NCI-H460 (cell line): ENCODE measurements at places on chromosomes 2 and 18.

DNA sequence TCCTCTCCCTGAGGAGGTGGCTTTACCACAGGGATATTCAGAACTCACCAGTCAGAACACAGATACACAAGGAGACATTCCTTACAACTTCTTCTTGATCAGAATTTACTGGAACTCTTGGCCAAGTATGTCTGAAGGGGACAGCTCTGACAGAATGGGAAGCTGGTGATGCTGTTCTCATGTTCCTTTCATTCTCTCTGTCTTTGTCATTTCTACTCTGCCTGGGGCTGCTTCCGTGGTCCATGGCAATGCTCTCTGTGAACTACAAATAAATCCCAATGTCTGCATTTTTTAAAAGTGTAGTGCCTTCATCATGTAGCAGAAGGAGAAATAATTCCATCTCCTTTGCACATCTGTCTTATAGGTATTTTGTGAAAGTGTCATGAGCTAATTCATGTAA is 730.3 kb downstream of the CNTNAP5 start:
- no peak for DNase-seq

DNA sequence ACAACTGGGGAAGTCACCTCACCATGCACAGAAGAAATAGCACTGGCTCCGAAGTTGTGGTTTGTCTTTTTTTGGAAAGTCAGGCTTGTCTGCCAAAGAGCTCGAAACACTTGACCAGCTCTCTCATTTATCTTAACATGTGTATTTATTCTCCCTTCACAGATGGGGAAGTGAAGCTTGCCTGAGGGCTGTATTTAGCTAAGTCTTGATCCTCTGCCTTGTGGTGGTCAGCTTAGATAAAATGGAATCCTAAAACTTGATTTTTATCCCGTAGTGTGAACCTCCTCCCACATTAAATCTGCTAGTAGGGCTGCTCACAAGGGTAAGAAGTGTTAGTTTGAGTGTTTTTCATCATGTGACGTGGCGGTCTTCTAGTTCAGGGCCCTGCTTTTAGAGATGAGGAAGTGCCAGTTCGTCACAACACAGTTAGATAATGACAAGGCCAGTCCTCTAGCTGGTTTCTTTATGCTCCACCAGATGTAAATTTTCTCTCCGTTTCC is 89.7 kb downstream of the TMEM247 start:
- DNase-seq, result no peak

GRCh38 chr2:215659650-215660049 is 223.8 kb upstream of the FN1 start:
- no peak for DNase-seq

GRCh38 chr2:236558993-236559978 is 10.3 kb upstream of the ACKR3 start:
- DNase-seq, result no peak

DNA sequence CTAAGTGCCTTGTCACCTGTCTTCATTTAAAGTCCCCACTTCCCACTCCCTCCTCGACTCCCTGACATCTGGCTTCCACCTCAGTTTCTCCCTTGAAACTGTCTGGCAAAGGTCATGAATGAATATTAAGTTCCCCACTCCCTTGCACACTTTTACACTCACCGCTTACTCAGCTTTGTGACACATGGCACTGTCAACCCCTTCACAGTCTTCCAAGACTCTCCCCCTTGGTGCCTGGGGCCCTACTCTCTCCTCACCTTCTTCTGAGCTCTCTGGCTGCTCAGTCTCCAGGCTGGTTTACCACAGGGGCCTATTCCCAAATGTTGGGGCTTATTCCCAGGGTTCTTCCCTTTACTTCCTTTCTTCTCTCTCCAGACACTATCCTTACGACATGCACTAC is 17.9 kb upstream of the PTPN4 start:
- DNase-seq, result no peak

- no peak for DNase-seq
These were observed 10.3 kb downstream of the MYO7B start for GRCh38 chr2:127545796-127546195.

DNA sequence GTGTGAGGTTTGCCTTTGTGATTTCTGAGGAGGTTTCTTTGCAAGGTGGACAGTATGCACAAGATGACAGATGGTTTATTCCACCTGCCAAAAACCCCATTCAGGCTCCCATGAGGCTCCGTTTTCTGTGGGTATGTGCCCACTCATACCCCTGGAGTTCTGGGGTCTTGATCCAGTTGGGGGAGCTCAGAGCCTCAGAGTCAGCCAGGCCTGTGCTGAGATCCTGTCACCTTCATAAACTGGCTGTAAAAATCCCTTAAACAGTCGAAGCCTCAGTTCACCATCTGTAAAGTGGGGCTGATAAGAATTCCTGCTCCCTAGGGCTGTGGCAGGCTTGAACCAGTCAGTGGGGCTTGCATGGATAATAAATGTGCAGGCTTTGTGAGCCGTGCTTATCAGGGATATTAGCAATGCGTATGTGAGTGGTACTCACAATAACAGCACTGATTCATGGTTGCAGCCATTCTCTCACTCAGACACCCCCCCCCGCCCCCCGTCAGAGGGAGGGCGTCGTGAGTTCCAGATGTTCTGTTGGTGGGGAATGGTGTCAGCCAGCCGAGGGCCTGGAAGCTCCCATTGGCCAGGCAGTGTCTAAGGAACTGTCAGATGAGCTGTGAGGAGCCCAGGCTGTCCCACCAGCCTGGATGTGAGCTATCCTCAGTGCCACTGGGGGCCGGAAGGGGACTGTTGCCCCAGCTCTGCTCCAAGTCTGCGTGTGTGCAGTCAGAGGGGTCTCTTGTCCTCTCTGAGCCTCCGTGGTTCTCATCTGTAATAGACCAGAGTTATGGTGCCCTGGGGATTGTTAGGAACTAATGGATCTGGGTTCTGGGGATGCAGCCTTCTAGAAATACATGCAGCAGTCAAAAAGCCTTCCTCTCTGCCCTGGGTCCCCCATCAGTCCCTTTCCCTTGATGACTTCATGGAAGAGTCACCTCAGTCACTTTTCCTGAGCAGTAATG is 51.7 kb downstream of the KCNIP3 start:
- DNase-seq, result no peak

DNA sequence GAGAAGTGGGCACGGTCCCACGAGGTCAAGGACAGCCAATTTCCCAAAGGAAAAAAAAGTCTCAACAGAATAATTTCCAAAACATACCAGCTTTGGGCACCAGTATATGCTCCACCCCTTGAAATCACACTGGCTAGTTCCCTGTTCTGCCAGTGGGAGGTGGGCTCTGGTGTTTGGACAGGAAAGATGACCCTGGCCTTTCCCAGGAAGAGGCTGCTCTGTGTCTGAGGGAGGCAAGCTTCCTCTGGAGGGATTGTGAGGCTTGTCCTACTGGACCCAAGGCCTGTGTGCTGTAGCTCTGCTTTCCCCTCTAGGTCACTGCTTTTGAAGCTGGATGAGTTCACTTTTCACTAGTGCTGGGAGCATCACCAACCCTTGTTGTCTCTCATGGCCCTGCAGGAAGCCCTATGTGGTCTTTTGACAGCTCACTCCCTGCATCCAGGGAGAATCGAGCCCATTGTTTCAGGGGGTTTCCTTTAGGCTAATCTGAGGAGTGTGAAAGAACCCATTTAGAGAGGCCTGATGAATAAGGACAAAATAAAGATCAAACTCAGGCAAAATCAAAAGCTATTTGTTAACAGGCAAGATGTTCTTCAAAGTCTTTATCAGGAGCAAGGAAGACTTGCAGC is 36.3 kb downstream of the CXCR4 start:
- DNase-seq, result no peak

DNA sequence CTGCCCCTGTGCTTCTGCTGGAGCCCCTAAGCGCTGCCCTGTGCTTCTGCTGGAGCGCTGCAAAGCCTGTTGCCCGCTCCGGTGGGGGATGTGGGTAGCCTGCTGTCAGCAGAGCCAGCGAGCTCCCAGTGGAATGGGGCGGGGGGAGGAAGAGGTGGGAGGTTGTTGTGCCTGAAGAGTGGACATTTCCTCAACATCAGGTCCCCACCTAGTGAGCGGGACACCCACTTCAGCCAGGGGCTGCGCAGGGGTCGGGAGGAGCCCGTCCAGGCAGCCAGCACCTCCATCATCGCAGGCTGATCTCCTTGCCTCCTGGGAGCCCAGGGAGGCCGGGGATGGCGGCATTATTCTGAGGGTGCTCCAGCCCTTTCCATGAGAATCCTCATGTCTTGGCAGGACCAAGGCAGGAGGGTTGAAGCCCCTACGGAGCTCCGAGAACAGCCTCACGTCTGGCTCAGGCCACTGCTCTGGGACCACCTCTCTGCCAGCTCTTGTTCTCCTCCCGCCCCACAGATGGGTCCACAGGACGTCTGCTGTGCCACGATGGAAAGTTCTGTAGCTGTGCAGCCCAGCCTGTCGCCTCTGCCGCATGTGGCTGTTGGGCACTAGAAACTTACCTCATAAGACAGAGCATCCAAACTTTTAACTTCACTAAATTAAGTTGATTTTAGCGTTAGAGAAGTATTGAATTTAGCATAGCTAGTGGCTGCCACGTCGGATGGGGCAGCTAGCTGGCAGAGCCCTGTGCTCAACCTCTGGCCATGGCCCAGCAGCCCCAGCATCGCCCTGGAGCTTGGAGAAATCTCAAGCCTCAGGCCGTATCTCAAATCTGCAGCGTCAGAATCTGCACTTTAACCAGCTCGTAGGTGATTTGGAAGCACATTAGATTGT is 1.9 kb upstream of the ALLC start:
- DNase-seq, result no peak
